Activated CD8-positive, alpha-beta memory T cell treated with anti-CD3 and anti-CD28 coated beads, Interleukin-2, amount 50 U/mL, for 48 hours (primary cell): ENCODE measurements at places on chromosomes 6 and 20.
A peak's percentile ranks its signal among the peaks of the same experiment; 100 is the strongest.

DNA sequence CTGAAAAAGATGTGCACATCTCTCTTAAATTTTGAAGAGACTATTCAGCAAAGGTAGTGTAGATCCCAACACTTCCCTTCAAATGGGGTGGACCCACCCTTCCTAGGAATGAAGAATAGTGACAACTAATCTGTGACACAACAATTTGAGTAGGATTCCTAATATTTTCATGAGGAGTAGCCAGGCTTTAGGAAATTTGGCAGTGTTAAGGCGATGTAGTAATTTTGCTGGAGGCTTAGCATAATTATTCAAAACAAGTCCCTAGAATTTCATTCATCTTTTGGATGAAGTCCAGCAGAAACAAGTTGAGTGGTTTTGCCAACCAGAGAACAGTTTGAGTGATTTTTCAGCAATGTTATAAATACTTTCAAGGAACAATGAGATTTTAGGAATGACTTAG, 52.4 kb downstream of the ELOVL4 start:
- DNase-seq: no peak

GRCh38 chr6:157741321-157741947, 81.6 kb upstream of the SNX9 start:
- DNase-seq: no peak

DNA sequence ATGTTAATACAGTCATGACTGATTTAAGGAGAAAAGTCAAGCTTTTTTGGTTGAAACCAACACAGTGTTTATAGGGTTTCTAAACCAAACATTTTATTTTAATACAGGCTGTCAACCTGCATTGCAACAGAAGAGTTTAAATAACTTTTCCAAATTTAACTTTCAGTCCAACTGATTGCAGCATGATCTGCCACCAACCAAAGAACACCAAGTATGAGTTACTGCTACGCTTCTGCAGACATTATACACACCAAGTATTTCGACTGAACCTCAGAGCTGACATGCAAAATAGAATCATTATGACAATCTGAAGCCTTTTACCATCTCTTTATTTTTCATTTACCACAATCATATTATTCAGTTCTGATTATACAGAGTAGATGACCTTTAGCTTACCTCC, 151.2 kb upstream of the DST start:
- DNase-seq: no peak

DNA sequence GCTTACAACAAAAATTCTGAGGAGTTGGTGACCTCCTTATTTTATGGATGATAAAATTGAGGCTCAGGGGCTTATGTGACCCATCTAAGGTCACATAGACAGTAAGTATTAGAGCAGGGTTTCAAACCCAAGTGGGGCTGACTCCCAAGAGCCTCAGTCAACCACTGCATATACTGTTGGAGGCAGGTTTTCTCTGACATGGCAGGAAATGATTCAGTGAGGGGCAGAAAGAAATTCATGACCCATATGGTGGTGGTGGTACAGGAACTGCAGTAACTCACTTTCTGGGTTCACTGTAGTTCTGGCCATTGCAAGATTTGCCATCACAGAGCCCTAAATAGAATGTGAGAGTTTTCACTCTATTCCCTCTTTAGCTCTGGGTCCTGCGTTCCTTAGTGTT, 132.0 kb upstream of the ENPP5 start:
- no peak for DNase-seq

- DNase-seq: no peak
These were observed 34.3 kb upstream of the FOXC1 start for GRCh38 chr6:1575210-1576041.

GRCh38 chr6:39088331-39088730, 26.7 kb downstream of the SAYSD1 start:
- peak; percentile 47 for DNase-seq

- no peak for DNase-seq
These were observed 23.1 kb downstream of the OSTM1 start for GRCh38 chr6:108051481-108051880.

DNA sequence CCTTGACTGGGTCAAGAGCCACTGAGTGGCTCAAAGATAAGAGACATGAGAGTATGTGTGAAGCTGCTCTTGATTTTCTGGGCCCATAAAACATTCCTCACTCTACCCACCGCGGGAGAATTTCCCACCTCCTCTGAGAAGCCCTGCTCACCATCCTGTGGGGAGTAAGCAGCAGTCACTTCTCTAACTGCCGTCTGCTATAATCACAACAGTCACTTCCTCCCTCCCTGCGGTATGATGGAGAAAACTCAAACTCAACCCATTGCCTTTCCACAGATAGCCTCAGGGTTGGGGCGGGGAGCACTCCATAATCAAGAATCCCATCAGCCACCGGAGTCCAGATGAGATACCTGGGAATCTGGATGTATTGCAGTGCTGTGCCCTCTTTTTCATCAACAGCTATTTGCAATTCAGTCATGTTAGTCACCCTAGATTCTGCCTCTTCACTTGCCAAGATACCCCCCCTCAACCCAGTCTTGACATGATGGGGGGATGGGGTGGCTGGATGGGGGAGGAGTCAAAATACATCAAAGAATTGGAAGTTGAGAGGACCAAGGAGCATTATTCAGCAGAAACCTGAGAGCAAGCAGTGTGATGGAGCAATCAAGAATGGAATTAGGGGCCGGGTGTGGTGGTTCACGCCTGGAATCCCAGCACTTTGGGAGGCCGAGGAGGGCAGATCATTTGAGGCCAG, 5.1 kb downstream of the MOCS1 start:
- no peak for DNase-seq

GRCh38 chr20:6081236-6081635, 27.4 kb upstream of the LRRN4 start:
- DNase-seq: no peak
